ENCODE measurements at places on chromosomes 3 and 15.

DNA sequence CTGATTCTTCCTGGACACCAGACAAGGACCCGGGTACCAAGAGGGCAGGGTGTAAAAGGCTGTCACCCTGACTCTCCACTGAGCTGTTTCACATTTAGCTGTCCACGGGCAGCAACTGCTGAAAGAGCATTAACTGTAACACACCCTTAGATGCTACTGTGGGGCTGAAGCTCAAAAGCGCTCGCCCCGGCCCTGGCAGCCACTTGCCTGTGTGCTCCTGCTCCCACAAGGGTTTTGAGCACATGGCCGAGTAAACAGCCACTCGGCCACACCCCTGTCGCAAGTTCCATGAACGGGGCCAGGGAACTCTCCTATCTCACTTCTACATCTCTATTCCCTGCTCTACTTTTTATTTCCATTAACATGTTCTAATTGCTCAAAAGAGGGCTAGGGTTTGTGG is 421.7 kb downstream of the TUSC7 start:
- no peak for DNase-seq

DNA sequence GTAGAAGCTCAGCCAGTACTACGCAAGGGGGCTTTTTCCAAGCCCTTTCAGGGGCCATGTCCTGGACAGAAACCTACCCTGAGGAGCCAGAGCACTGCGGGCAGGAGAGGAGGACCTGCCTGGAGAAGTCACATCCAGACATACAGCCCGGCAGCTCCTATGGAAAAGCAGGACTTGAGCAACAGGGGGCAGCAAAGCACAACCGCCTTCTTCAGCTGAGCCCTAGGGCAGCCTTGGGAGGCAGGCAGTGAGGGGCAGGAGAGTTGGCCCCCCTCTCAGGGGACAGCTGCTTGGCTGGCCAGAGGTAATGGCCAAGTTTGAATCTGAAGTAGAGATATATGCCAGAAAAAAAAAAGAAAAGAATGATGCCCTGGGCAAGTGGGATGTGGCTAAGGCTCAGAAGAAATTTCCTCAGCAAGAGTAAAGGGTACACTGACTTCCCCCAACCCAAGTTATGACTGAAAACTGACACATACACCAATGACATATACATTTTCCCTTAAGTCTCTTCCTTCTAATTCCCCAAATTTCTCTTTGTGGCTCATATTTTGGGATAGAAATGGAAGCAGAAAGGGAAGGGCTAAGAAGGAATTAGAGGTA is 56.9 kb downstream of the CYP19A1 start:
- DNase-seq = peak; percentile 83

- no peak for DNase-seq
Measured at GRCh38 chr3:169227911-169228310, 435.6 kb downstream of the MECOM start.

DNA sequence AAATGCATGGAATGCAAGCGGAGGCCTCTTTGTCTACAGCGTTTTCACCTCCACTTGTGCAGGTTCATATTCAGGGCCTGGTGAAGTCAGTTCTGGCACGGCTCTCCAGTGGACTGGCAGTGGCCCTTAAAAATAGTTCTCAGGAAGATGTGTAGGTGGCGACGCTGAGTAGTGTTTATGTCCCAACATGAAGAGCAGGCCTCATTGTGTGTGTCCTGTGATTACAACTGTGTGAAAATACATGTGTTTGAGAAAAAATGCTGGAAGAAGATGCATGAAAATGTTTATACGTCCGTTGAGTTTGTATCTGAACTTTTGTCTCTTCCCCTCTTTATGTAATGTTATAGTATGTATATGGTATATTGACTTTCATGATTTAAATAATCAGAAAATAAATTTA is 7.2 kb downstream of the LIPC start:
- DNase-seq = no peak

- peak; percentile 82 for DNase-seq
Measured at GRCh38 chr3:9204253-9204992, 45.0 kb downstream of the SRGAP3 start.

DNA sequence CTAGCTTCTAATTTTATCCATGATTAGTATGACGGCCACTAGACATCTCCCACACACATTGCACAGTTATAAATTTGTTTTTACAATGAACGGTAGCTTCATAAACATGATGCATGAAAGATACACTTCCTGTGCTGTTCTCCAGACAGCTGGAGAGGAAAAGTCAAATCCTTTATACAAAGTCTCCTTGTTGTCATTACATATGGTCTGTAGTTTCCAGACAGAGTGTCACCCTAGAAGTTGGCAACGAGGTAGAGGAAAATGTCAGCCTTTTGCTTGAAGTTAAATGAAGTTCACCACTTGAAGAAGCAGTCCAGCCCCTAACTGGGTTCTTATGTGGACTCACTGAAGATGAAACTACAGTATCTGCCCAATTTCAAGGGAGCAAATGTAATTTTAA is 253.0 kb upstream of the P2RY1 start:
- no peak for DNase-seq

DNA sequence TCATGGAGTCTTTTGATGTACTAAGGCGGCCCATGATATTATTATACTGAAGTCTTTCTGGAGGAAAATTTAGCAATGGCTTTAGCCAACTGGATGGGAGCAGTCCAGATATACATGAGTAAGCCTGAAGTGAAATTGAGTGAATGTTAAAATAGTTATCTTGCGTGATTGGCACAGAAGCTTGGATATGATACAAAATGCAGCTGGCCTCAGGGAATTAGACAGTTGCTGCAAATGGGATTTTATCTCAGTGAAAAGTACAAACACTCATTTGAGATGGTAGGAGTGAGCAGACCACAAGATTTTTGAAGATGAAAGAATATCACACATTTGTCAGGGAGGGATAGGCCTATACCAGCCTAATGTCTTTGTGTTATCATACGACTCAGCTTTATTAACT is 8.9 kb downstream of the LMOD3 start:
- DNase-seq = no peak

All from globus pallidus (tissue), 1 donor.